ENCODE measurements at places on chromosomes 3 and 15.
A peak's percentile ranks its signal among the peaks of the same experiment; 100 is the strongest.

GRCh38 chr3:58163234-58163633 lies 47.5 kb downstream of the DNASE1L3 start:
- DNase-seq, result no peak

- DNase-seq, result no peak
Measured at GRCh38 chr15:93779341-93779740, 452.0 kb upstream of the MCTP2 start.

DNA sequence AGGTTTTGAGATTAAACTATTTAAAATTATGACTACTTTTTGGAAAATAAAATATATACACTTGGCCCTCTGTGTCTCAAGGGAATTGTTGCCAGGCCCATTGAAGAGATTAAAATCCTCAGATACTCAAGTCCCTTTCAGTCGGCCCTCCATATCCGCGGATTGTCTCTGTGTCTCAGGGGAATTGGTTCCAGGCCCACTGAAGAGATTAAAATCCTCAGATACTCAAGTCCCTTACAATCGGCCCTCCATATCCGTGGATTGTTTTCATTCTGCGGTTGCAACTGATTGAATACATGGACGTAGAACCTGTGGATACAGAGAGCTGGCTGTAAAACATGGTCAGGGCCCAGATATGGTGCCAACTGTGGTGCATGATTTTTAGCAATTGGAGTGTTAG lies 15.7 kb upstream of the LRCH3 start:
- DNase-seq, result no peak

- no peak for DNase-seq
Measured at GRCh38 chr3:83948771-83949170, 1010.0 kb upstream of the CADM2 start.

GRCh38 chr3:158539414-158540014 lies 31.5 kb upstream of the MLF1 start:
- DNase-seq, result peak; percentile 13

DNA sequence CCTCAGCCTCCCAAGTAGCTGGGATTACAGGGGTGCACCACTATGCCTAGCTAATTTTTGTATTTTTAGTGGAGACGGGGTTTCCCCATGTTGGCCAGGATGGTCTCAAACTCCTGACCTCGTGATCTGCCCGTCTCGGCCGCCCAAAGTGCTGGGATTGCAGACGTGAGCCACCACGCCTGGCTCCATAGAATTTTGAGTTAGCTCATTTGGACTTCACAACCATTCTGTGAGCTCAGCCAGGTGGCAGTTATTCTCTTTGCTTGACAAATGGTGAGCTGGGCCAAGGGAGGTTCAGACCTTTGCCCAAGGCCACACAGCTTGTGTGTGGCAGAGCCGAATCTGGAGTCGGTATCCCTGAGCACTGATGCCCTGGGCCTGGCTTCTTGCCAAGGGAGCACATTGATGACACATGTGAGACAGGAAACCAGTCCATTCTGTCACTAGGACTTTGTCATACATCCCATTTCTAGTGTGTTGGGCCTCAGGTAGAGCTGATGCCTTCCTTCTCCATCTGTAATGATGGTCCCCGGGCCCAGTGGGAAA lies 17.6 kb downstream of the PODXL2 start:
- no peak for DNase-seq

GRCh38 chr3:127821394-127821793 lies 921 bp downstream of the MGLL start:
- DNase-seq, result no peak

DNA sequence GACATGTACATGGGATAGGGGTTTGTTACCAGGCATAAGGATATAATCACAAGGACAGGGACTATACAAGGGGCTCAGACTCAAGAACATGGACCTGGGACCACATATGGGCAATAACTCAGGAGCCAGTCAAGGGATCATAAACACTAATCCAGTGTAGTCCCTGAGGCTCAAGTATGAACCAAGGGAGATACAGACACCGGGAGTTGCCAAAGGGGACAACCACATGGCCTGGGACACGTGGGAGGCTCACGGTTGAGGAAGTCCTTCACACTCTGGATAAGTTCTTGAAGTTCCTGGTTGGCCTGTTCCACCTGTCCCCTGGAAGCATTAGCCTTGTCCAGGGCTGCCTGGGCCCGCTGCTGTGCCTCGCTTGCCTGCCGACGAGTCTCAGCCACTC lies 1.8 kb upstream of the USP19 start:
- DNase-seq, result no peak

DNA sequence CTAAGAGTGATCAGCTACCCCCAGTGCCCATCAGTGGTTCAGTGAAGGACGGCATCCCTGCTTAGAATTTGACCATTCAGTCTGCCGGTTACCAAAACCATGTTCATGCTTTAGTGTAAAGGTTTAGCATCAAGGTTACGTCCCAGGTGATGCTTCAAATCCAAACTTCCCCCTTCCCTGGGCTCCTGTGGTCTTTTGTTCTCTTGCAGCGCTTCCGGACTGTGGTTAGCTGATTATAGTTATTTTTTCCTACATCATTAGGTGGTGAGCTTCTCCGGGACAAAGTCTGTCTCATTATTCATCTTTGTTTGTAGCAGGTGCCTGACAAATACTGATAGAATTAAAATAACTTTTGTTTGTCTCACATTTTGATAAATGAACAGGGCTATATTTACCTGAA lies 28.3 kb upstream of the MYZAP start:
- no peak for DNase-seq

- DNase-seq, result no peak
Measured at GRCh38 chr3:112778353-112778948, 68.2 kb downstream of the CD200R1L start.

GRCh38 chr3:48989796-48990635 lies at the start of gene P4HTM:
TSS of gene P4HTM (plus strand) at chr3:48990241. CDS start at chr3:48990257, 16 bp downstream.
- peak; percentile 69 for DNase-seq

GRCh38 chr3:149415484-149415883 lies 38.0 kb upstream of the TM4SF1 start:
- DNase-seq, result no peak

DNA sequence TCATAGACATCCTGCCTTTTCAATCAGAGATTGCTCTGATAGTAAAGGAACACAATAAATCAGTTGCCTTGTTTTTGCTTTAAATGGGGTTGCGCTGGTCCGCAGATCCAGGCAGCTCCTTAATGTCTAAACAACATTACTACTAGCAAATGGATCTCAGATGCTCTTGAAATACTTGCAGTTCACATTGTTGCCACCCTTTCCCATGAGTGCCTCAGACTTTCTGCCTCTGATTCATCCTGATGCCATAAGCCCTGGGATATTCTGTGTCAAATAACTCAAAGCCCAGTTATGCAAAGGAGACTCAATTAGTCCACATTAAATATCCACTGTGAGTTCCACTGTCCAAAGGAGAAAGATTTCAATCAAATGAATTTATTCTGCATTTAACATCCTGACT lies 196.7 kb downstream of the PLCH1 start:
- DNase-seq, result no peak

- no peak for DNase-seq
Measured at GRCh38 chr15:101486696-101487459, 2.6 kb downstream of the PCSK6 start.

DNA sequence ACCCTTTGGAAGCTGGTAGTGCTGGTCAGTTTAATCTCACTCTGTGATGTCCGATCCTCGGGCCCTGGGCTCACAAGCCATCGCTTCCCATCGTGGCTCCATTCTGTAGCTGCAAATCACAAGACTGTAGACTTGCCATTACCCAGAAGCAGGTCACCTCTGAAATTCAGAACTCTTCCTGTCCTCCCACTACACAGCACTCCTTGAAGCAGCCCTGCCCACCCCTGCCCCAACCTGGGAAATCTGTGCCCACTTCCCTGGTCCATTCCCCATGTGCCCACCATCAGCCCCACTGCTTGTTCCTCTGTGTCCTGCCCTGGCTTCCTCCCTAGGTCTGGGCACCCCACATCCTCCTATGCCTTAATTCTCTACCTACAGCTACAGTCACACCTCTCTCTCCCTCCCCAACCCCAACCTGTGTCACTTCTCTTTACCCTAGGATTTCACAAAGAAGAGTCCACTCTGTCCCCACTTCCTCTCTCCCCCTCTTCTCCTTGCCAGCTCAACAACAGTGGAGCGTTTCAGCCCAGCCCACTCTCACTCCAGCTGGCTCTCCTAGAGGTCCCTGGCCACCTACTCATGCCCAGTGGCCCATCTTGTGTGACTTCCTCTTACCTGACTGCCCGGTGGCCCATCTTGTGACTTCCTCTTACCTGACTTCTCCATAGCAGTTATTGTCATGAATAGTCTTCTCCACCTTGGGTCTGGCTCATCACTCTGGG lies 8.3 kb downstream of the ZNF710 start:
- no peak for DNase-seq

- no peak for DNase-seq
Measured at GRCh38 chr15:85474700-85475316, 94.4 kb downstream of the AKAP13 start.

- DNase-seq, result no peak
Measured at GRCh38 chr3:171193693-171194092, 167.2 kb upstream of the SLC2A2 start.

- no peak for DNase-seq
Measured at GRCh38 chr15:63082366-63082765, 39.3 kb upstream of the LACTB start.

DNA sequence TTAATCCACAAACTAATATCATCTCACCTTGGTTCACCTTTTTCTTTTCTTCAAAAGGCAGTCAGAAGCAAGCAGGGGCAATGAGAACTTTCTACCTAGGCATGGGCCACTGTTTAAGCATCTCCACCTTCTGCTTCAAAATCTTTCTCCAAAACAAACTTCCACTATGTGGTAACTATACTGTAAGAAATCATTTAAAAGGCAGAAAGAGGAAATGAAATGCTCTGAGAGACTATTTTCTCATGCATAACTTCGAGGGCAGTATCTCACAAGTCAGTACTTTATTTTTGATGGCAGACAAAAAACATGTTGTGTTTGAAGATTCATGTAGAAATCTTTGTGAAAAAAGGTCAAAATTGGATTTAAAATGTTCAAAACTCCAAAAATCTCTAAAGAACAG lies 419.7 kb downstream of the ZBTB20 start:
- DNase-seq, result no peak

GRCh38 chr15:35252351-35252865 lies 167.3 kb upstream of the NANOGP8 start:
- DNase-seq, result no peak

DNA sequence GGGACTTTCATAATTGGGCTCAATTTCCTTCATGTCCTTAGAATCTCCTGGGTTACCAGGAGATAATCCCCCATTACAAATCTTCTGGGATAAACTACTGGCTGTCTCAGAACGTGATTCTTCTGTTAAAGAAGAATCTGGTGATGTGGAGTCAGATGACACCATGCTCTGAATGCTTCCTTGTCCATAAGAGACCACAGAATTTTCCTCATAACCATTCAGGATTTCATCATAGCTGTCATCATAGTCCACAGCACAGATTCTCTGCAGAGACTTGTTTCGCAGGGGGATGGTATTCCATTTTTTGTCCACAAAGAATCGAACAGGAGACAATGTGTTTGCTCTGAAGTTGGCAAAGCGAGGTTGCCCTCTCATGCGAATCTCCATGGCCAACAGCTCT lies 109.8 kb upstream of the TSPAN3 start:
- DNase-seq, result no peak

- DNase-seq, result no peak
Measured at GRCh38 chr15:66982816-66983215, 82.6 kb upstream of the SMAD3 start.

- no peak for DNase-seq
Measured at GRCh38 chr3:10470120-10471053, 35.0 kb downstream of the ATP2B2 start.
